Natural killer cell treated with Interleukin-12 subunit alpha and Interleukin-12 subunit beta and Interleukin-15 and Interleukin-18, amount 100 ng/mL, for 72 hours (primary cell): ENCODE measurements at places on chromosomes 1 and 21.

DNA sequence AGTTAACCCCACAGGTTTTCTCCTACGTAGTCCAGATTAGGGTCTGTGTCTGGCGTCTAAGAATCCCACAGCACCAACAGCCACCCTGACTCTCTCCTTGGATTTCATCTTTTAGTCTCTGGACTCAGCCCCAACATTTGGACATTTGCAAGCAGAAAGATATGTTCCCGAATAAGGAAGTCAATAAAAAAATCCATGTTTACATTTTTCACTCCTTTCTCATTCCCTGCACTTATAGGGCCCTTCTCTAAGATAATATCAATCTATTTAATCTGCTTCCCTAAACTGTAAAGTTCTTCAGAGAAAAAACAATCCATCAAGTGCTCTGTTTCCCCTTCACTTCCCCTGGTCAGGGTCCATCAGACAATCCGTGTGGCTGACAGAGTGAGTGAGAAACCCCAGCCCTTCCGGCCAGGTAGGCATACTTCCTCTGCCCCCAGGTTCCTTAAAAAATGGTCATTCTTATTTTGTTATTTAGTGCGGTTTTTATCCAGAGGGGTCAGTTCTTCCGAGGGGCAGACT, 105.9 kb upstream of the CDC42BPA start:
- DNase-seq = no peak

DNA sequence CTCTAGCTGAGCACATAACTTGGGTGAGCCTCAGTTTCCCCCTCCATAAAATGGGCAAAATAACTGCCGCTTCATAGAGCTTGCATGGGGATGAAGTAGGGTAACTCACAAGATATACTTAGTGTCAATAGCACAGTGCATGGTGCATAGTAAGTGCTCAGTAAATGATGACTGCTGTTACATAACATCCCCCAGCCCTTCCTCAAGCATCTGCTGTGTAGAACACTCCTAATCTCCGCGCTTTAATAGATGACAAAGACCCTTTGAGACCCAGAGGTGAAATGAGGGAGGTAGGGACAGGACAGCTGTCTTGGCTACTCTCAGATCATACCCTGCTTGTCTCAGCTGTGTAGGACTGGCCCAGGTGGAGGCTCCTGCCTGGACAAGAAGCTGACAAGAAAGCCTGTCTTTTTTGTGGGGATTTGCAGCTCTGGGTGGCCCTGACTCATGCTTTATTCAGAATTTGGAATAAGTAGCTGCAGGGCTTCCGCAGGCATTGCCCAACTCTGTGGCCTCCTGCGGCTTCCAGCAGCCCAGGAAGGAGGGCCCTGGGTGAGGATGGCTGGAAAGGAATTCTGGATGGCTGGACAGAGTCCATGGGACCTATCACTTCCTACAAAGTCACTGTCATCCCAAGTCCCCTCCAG, 20.7 kb upstream of the PADI4 start:
- no peak for DNase-seq

GRCh38 chr1:65026235-65026634, 59.9 kb upstream of the JAK1 start:
- DNase-seq = no peak

DNA sequence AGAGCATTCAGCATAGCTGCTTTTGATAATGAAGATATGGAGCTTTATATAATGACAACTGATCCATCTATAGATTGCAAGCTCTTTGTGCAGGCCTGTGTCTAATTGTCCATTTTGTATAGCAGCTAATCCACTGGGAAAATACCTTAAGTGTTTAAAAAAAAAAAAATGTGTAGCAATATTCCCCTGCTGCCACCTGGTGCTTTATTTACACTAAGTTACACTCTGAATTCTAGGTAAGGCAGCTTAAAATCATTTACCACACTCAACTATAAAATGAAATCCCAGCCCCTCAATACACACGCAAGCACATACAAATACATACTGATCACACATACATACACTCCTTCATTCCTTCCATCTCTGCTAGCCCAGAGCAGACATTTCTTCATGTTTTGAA, 49.1 kb upstream of the BCL9 start:
- DNase-seq = no peak

DNA sequence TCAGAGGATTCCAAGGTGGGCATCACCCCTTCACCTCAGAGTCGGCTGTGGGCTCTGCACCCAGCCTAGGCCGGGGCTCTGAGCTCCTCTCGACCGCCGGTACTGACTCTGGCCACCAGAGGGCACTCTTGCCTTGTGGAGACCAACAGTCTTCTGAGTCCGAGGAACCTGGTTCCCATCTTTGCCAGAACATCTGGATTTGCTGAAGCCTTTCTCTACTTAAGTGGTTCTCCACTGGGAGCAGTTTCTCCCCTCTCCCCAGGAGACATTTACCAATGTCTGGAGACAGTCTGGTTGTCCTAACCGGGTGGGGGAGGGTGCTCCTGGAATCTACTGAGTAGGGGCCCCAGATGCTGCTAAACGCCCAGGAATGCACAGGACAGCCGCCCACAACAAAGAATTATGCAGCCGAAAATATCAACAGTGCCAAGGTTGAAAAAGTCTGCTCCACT, 9.4 kb downstream of the ETV3L start:
- DNase-seq = peak; percentile 83

- no peak for DNase-seq
These were observed 81.3 kb upstream of the DUSP10 start for GRCh38 chr1:221823149-221823548.

GRCh38 chr1:237962985-237963384, 72.3 kb upstream of the ZP4 start:
- no peak for DNase-seq

GRCh38 chr1:25607123-25607522, 9.5 kb upstream of the MAN1C1 start:
- DNase-seq = no peak
